ENCODE measurements at places on chromosomes 13 and 19. TPM values are rescaled to one million over a fixed set of nuclear protein-coding genes. Genes with fewer than 3 reads are reported as not detected.

DNA sequence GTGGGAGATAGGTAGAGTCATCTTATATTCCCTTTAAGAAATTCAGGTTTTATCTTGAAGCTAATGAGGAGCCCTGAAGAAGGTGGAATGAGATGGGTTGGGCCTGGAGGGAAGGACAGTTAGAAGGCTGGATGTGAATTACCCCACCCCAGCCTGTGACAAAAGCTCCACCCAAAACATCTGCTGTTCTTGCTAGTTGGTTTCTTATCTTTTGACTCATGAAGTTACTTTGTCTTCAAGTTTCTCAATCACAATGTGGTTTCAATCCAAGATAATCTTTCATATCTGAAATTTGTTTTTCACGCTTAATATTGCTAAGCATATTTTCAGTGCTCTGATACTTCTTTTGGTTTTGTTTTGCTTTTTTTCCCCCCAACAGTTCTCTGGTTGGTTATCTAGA, 38.3 kb upstream of the HMGB1 start:
- no peak for DNase-seq

DNA sequence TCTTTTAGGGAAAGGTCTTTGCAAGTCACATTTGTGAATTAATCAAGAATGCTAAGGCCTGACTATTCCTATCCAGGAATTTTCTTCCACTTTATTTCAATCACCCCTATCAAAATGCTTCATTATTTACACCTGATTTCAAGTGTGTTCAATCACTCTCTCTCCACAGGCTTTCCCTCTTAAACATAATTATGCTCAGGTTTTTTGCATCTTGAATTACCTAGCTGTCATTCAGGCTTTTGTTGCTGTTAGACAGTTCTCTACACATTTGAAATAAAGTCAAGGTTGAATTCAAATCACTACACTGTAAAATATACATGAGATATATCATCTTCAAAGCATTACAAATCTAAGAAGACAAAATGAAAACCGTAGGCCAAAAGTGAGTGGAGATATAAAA, 941.3 kb upstream of the SLITRK1 start:
- DNase-seq = no peak

DNA sequence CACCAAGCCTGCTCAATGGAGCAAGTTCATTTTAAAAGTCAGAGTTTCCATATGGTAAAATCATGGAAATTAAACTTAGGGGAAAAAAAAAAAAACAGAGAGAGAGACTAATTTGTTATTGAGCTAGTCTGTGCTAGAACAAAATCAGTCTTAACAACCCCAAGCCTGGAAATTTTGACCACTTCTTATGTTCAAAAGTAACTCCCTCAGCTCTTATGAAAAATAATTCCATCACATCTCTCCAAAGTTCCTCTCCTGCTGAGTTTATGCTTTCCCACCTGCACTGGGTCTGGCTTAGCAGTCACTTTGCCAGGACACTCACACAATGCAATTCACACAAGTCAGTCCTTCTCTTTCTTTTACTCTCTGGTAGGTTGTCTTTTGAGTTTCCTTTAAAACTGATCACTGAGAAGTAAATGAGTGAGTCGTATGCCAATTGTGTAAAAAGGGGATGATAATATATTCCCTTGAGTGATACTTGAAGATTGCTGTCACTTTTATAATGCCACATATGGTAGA, 92.6 kb downstream of the ENOX1 start:
- no peak for DNase-seq

DNA sequence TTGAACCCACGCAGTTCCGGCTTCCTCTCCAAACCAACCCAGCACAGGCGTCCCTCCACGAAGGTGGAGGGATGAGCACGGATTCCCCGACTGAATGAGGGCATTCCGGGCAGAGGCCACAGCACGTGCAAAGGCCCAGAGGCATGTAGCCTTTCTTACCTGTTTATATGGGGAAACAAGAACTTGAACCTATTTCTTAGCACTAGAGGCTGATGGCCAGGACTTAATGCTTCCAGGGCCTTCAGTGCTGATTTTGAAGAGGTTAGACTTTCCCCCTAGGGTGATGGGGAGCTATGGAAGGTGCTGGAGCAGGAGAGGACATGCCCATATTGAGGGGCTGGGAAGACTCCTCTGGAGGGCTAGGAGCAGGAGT, 2.0 kb downstream of the MAST3 start:
- no peak for DNase-seq

DNA sequence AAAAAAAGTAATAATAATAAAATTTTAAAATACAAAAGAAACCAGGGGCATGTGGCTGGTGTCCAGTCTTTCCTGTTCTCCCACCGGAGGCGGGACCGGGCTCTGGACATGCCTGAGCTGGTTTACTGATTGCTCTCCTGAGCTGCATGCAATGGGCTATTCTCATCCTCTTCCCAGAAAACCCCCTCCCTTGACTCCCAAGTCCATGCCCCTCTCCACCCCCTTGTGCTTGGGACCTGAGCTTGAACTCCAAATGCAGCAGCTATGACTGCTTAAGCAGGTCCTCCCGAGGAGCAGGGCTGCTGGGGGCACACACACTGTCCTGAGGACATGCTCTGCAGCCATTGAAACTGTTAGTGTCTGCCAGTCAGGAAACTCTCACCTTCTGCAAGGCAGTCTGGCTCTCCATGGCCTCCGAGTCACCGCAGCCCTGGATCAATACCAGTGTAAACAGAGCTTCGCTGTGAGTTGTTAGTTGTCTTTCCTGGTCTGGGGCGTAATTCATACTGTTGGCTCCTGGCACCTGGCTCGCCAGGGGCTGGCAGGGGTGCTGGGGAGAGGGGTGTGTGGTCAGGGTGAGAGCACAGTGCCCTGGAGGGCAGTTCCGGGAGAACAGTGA, 41.6 kb upstream of the CHST8 start:
- DNase-seq = no peak

DNA sequence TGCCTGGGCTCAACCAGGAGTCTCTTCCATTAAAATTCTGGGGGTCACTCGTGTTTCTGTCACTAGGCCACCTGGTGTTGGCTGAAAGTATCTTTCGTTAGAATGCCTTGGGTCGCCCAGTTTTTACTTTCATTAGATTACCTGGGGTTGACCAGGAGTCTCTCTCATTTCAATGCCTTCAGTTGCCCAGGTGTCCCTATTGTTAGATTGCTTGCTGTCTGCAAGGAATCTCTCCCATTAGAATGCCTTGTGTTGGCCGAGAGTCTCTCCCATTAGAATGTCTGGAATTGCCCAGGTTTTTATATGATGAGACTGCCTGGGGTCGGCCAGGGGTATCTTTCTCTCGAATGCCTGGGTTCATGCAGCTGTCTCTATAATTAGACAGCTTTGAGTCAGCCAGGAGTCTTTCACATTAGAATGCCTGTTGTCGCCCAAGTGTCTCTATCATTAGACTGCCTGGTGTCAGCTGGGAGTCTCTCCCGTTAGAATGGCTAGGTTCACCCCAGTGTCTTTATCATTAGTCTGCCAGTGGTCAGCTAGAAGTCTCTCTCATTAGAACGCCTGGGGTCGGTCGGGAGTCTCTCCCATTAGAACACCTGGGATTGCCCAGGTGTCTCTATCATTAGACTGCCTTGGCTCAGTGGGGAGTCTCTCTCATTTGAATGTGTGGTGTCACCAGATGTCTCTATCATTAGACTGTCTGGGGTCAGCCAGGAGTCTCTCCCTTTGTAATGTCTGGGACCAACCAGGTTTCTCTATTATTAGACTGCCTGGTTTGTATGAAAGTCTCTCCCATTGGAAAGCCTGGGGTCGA, 1446.8 kb downstream of the UQCRFS1 start:
- no peak for DNase-seq

DNA sequence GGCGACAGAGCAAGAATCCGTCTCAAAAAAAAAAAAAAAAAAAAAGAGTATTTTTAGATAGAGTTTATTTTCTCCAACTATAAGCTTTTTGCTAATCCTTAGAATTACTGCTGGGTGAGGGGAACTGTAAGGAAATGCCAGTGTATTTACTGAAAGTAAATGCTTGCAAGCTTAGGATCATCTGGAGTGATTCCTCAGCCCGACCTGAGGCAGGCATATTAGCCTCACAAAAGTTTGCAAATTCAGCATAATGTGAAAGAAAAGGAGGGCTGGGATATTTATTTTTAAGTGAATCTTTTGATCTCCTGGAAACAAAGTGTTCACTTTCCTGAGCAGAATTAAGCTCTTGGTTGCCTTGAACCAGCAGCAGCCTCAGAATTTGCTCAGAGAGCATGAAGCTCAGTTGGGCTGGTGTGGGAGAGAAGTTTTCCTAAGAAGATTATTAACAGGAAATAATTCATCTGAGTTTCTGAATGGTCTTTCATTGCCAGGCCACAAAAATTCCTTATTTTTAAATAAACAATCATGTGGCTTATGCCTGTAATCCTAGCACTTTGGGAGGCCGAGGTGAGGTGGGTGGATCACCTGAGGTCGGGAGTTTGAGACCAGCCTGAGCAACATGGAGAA, 24.7 kb upstream of the SPATA13 start:
- no peak for DNase-seq

- no peak for DNase-seq
Observed at GRCh38 chr13:86399572-86399971, 600.4 kb upstream of the SLITRK6 start.

DNA sequence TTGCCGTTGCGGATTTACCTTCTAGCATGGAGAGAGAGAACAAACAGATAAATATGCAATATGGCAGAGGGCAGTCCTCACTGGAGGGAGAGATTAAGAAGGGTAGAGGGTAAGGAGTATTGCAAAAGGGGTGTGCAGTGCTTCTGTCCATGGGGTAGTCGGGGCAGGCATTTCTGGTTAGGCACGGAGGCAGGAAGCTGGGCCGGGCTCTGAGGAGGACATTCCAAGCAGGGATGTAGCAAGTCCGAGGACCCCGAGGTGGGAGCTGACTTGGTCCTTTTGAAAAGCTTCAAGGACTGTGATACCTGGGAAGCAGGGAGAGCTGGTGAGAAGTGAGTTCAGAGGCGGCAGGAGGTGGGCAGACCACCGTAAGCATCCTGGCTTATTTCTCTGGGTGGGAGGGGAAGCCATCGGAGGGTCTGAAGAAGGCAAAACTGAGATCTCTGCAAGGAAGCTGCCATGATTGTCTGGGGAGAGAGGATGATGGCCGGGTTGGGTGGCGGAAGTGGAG, 214.9 kb downstream of the FGF9 start:
- no peak for DNase-seq

DNA sequence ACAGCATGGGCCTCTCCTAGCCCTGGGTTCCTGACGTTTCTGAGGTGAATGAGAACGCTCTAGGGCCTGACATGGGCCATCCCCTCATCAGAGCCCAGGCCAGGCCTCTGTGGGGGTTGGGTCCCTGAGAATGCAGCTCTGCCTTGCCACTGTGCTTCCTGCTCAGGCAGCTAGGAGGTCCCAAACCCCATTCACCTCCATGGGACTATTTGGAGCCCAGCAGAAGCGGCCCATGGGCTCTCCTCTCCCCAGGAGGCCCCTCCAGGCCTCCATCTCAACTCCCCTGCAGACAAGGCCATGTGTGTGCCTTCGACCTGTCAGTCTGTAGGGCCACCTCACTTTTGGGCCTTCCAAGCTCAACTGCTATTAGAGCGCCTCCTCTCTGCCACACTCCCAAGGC, 36.9 kb downstream of the ELL start:
- no peak for DNase-seq

DNA sequence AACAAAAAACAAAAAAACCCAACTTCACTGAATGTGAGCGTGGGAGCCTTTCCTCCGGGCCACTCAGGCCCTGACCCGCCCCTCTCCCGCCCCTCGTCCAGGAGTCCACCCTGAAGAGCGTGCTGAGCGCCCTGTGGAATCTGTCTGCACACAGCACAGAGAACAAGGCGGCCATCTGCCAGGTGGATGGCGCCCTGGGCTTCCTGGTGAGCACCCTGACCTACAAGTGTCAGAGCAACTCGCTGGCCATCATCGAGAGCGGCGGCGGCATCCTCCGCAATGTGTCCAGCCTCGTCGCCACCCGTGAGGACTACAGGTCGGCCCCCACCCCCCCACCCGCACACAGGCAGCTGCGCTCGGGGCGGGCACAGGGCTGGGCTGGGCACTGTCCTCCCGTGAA, 11.9 kb downstream of the APC2 start:
- no peak for DNase-seq

DNA sequence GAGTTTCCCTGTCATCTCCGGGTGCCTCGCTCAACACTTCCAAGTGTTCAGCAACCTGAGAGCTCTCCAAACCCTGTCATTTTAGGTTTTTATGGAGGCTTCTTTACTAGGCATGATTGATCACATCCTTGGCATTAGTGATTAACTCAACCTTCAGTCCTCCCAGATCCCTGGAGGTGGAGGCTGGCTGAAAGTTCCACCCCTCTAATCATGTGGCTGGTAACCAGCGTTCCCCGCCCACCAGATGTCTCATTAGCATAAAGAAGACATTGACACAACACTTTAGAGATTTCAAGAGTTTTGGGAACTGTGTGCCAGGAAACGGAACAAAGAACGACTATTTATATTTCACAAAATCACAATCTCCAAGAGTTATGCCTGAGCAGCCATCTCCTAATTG, 71.1 kb upstream of the RGCC start:
- no peak for DNase-seq

GRCh38 chr13:104597546-104598180, 1531.4 kb upstream of the SLC10A2 start:
- DNase-seq = no peak

Gene CEACAM20
- not detected for total RNA-seq

Gene SRRM5
- total RNA-seq = 0.83 TPM

Gene IL11
- 0.32 TPM for total RNA-seq

Gene MYBPC2
- not detected for total RNA-seq

Gene CYP4F12
- total RNA-seq = 3.7 TPM

Gene CERS4
- 30.6 TPM for total RNA-seq

Gene SYNE4
- total RNA-seq = 5.0 TPM
